Activated T-helper 1 cell treated with Interleukin-2 at 50 U/mL for 16 hours (primary cell): ENCODE measurements at places on chromosomes 7 and 10.

- no peak for DNase-seq
Observed at GRCh38 chr10:70585578-70586169, 16.9 kb downstream of the PRF1 start.

- no peak for DNase-seq
Observed at GRCh38 chr7:133436014-133436428, 183.1 kb downstream of the EXOC4 start.

DNA sequence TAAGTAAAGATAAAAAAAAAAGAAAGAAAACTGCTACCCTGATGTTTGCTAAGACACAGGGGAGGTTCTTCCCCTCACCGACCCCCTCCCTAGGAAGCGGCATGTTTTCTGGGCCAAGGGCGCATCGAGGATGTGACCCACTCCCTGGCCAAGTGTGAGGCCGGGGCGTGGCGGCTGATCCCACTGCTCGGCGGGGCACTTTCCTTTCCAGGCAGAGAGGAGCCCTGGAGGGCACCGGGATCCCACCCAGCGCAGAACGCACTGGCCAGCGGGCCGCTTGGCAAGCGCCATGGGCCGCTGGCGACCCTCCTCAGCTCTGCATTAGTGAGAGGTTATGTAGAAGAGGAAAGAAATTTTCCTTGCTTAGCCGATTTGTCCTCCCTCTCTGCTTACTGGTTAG, 93.4 kb downstream of the ZNF736 start:
- no peak for DNase-seq

- no peak for DNase-seq
Observed at GRCh38 chr10:28480628-28480965, 52.3 kb upstream of the WAC start.

DNA sequence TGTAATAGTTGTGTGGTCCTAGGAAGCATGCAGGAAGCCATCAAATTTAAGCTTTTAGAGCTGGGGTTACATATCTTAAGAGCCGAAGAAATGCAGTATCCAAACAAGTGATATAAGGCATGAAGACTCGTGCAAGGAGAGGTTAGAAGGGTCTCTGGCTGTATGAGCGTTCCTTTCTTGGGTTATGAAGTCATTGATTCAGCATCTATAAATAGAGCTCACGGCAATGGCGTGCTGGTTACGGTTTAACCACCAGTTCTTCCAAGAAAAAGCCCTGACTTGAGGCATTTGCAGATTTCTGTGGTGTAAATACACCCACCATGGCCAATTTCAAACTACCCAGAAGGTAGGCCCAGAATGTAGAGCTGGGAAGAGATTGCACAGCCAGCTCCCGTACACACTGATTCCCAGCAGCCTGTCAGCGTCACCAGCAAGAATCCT, 72.0 kb upstream of the KAT6B start:
- DNase-seq, result no peak

DNA sequence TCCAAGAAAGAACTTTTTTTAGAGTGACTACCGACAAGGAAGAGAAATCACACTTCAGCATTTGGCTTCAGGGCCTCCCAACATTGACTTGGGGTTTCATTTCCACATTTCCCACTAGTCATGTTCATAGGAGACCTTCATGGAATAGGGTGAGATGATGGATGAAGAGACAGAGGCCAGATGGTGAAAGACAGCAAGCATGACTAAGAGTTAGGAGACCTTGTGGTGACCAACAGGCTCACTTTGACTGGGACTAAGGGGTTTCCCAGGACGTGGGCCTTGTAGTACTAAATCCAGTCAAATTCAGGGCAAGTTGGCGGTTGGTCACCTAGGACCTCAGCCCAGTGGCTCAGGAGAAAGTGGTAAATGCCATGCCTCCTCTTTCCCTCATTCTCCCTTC, 3.0 kb upstream of the GIMAP5 start:
- DNase-seq, result no peak

DNA sequence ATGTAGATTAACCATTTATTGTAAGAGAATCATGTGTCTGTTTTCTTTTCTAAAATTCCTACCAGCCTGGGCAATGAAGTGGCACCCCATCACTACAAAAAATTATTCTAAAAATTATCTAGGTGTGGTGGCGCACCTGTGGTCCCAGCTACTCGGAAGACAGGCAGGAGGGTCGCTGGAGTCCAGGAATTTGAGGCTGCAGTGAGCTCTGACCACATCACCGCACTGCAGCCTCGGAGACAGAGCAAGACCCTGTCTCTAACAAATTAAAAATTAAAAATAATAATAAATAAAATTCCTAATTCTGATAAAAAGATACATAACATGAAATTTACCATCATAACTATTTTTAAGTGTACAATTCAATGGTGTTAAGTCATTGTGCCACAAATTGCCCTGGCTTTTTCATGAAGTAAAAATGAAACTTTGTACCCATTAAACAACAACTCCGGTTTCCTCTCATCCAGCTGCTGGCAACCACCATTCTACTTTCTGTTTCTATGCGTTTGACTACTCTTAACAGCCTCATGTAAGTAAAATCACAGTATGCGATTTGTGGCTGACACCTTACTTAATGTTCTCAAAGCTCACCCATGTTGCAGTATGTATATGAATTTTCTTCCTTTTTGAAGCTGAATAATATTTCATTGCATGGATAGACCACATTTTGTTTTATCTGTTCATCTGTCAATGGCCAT, 20.6 kb upstream of the USP6NL start:
- no peak for DNase-seq

GRCh38 chr7:13770305-13770704, 219.2 kb downstream of the ETV1 start:
- no peak for DNase-seq

- DNase-seq, result no peak
Observed at GRCh38 chr7:520503-521161, 986 bp upstream of the PDGFA start.

DNA sequence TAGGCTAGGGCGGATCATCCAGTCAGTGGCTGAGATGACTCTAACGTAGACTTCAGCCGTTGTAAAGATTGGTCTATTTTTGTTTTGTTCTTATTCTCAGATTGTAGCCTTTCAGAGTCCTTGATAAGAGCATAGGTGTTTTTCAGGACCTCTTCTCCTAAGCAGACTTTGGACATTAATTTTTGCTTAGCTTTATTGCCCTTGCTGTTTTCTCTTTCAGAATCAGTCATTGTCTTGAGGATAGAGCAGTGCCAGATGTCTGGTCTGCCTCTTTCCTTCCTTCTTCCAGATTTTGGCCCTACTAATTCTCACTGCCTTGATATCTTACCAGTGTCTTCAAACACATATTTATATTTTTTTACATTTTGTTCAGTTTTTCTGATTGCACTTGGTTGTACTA, 49.5 kb downstream of the C1GALT1 start:
- DNase-seq, result no peak

GRCh38 chr7:157675427-157675927, 338.7 kb downstream of the DNAJB6 start:
- no peak for DNase-seq

- peak; percentile 9 for DNase-seq
Observed at GRCh38 chr10:84138478-84139125, 707 bp upstream of the GHITM start.

- no peak for DNase-seq
Observed at GRCh38 chr7:13028825-13029099, 341.3 kb downstream of the ARL4A start.
